RPMI7951 (cell line): ENCODE measurements at places on chromosomes 2 and 18.

- no peak for DNase-seq
Measured at GRCh38 chr18:6591491-6591890, 138.0 kb upstream of the ARHGAP28 start.

- no peak for DNase-seq
Measured at GRCh38 chr2:227592694-227593387, 5.9 kb upstream of the SCYGR2 start.

DNA sequence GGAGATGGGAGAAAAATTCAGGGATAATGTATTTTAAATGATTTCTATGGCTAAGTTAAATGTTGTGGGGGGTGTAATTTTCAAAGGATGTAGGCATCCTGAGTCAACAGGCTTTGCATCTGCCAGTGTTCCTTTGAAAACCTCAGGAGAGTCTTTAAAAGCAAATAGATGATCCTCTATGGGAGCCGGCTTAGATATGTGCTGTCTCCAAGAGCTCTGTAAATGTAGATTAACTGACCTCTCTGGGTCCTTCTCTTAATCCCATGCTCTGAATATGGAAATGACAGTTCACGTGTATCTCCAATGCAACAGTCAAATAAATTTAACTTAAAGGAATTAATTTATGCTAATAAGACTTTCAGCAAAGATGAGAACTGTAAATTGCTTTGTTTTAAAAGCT is 292.7 kb downstream of the ERBB4 start:
- DNase-seq = no peak

- DNase-seq = peak; percentile 40
Measured at GRCh38 chr2:47437287-47437686, 34.3 kb downstream of the MSH2 start.

DNA sequence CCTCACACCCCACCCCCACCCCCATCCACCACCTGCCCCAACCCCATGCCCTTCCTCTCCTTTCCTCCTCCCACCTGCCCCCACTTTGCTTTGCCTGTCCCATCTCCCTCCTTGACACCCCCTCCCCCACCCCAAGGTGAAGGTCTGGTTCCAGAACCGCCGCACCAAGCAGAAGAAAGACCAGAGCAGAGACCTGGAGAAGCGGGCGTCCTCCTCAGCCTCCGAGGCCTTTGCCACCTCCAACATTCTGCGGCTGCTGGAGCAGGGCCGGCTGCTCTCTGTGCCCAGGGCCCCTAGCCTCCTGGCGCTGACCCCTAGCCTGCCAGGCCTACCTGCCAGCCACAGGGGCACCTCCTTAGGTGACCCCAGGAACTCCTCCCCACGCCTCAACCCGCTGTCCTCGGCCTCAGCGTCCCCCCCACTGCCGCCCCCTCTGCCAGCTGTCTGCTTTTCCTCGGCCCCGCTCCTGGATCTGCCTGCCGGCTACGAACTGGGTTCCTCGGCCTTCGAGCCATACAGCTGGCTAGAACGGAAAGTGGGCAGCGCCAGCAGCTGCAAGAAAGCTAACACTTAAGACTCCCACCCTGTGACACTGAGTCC is 3.0 kb upstream of the ATP6V1B1 start:
- no peak for DNase-seq

- no peak for DNase-seq
Measured at GRCh38 chr2:217929757-217930707, 72.8 kb downstream of the TNS1 start.

DNA sequence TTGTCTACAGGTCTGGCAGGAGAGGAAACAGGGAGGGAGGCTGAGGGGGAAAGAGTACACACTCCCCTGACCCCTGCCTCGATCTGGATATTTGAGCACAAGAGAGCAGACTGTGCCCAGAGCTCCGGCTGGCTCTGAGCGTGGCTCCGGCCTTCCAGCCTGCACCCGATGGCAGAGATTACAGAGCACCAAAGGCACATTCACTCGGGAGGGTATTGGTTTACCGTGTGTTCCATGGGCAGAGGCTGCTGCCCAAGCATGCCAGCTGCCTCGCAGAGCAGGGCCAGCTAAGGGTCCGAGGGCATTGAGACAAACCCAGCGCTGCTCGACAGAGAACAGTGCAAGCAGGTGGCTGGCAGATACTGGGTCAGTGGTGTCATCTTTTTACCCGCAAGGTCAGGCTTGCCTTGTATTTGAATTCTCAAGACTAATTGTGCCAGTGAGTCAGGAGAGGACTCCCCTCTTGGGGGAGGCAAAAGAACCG is 132.2 kb downstream of the TNS1 start:
- DNase-seq = no peak

DNA sequence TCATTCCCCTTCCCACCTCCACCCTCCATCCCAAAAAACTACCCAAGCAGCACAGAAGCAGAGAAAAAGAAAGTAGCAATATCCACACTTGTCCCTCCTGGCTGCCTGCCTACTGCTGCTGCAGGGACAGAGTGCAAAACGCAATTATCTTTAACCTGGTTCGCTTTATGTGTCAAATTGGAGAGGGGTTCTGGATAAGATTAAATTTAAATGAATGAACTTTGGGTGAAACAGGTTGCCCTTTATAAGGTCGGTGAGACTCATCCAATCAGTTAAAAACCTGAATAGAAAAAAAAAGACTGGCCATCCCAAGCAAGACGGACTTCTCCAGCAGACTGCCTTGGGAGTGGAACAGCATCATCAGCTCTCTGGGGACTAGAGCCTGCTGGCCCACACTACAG is 62.6 kb downstream of the ANKRD44 start:
- no peak for DNase-seq

DNA sequence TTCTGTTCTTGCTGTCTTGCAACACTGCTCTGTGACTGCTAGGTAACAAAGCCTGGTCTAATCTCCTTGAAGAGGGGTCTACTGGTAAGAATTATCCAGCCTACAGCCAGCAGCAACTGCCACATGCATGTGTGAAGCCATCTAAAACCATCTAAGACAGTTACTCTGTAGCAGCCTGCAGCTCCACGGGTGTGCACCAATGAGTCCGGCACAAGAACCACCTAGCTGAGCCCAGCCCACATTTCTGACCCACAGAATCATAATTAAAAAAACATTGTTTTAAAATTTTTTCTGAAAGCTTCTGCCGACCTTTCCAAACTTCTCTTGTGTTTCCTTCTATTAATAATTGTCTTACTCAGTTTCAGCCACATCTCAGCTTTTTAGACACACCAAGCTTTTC is 102.8 kb downstream of the ZNF385B start:
- DNase-seq = no peak

GRCh38 chr2:236570081-236570868 is 650 bp downstream of the ACKR3 start:
- no peak for DNase-seq

DNA sequence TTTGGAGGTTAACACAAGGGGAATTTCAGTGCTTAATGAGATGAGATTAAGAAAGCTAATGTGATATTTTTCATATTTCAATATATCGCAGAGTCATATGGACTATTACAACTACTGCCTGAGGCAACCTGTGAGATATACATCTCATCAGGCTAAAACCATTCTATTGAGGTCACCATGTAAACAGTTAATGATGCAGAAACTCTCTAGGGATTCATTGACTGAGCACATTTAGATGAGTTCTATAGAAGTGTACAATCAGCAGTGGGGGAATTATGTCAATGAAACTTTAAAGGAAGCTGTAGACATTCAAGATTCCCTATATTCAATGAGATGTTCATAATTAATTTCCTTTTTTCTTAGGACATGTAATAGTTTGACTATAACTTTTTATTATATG is 687.4 kb upstream of the SYT4 start:
- no peak for DNase-seq

- no peak for DNase-seq
Measured at GRCh38 chr2:30223413-30223874, 7.9 kb upstream of the LBH start.

DNA sequence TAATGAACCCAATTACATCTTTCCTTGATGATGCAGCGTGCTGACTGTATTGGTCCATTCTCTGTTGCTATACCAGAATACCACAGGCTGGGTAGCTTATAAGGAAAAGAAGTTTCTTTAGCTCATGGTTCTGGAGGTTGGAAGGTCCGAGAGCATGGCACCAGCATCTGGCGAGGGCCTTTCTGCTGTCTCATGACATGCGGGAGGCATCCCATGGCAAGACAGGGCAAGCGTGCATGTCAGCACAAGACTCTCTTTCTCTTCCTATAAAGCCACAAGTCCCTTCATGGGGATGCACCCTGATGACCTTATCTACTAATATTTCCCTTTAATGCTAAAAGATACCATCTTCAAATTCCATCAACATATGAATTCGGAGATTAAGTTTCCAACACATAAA is 122.8 kb upstream of the FHL2 start:
- DNase-seq = no peak

GRCh38 chr2:105881286-105882136 is 136.8 kb downstream of the NCK2 start:
- no peak for DNase-seq

GRCh38 chr2:238861766-238862315 is 14.0 kb downstream of the TWIST2 start:
- no peak for DNase-seq

- peak; percentile 99 for DNase-seq
Measured at GRCh38 chr2:120771111-120771780, 35.6 kb downstream of the GLI2 start.

DNA sequence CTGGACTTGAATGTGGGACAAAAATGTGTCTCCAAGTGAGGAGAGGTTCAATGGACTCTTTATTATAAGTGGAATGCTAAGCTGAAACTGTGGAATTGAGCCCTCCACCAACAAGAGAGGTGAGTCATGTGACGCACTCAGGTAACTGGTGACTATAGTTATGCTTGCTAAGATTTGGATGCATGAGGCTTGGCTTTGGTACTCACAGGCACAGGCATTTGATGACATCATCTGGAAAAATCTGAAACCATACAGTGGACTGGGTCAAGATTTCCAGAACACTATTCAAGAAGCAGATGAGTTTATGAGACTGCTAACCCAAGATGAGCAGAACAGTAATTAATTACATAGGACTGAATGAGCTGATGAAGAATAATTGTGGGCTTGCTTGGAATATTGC is 15.7 kb upstream of the SULT1C3 start:
- DNase-seq = no peak

GRCh38 chr18:50816419-50817166 is 3.2 kb downstream of the MRO start:
- peak; percentile 5 for DNase-seq

- DNase-seq = peak; percentile 12
Measured at GRCh38 chr2:1088192-1088860, 137.7 kb downstream of the SNTG2 start.
